Cardiac muscle cell (in vitro differentiated cells and primary cell): ENCODE measurements at places on chromosomes 16 and 17. TPM values are rescaled to one million over a fixed set of nuclear protein-coding genes. Genes with fewer than 3 reads are reported as not detected.

Gene APRT
- total RNA-seq: 123 and 140 TPM in 2 replicates

Gene ZNF597
- 1.2 and 2.1 TPM in 2 replicates for total RNA-seq

Gene SLC12A3
- total RNA-seq: not detected in 2 replicates

Gene SLC7A5
- total RNA-seq: 5.4 and 7.4 TPM in 2 replicates

Gene KRTAP4-4
- not detected in 2 replicates for total RNA-seq

Gene ITGAL
- total RNA-seq: not detected in 2 replicates

Gene ZSCAN10
- total RNA-seq: 0.42 and 0.78 TPM in 2 replicates

Gene SPNS3
- not detected in 2 replicates for total RNA-seq

Gene EVI2A
- not detected in 2 replicates for total RNA-seq

Gene JUP
- 296 and 359 TPM in 2 replicates for total RNA-seq

Gene CLEC3A
- not detected in 2 replicates for total RNA-seq

Gene TPSD1
- not detected in 2 replicates for total RNA-seq

Gene TBC1D3D
- 3.0 and 3.8 TPM in 2 replicates for total RNA-seq

Gene CACNG1
- not detected in 2 replicates for total RNA-seq

Gene TP53TG3C
- not detected in 2 replicates for total RNA-seq

Gene C16orf96
- total RNA-seq: 1.9 and 3.6 TPM in 2 replicates

Gene PYCARD
- total RNA-seq: 1.4 and 2.7 TPM in 2 replicates

Gene UMOD
- total RNA-seq: not detected in 2 replicates

Gene ARMC7
- total RNA-seq: 8.8 and 10.0 TPM in 2 replicates

Gene TPSB2
- not detected in 2 replicates for total RNA-seq

Gene ZFHX3
- total RNA-seq: 6.6 and 12.2 TPM in 2 replicates

Gene CDK5R1
- total RNA-seq: 1.7 and 3.5 TPM in 2 replicates

Gene TVP23A
- total RNA-seq: 2.0 and 2.5 TPM in 2 replicates
